Activated T-cell treated with anti-CD3 and anti-CD28 coated beads, Interleukin-2, amount 50 U/mL, for 1 hour (primary cell): ENCODE measurements at places on chromosomes 12 and 14.

DNA sequence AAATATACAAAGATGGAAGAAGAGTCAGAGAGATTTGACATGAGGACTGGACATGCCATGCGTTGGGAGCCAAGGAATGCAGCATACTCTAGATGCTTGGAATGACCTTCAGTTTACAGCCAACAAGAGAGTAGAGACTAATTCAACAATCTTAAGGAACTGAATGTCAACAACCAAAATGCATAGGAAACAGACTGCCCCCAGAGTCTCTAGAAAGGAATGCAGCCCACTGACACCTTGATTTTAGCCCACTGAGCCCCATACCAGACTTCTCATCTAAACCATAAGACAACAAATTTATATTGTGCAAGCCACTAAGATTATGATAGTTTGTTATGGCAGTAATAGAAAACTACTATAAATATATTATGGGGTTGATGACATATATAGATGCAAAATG, 611.2 kb downstream of the RPS29 start:
- no peak for DNase-seq

DNA sequence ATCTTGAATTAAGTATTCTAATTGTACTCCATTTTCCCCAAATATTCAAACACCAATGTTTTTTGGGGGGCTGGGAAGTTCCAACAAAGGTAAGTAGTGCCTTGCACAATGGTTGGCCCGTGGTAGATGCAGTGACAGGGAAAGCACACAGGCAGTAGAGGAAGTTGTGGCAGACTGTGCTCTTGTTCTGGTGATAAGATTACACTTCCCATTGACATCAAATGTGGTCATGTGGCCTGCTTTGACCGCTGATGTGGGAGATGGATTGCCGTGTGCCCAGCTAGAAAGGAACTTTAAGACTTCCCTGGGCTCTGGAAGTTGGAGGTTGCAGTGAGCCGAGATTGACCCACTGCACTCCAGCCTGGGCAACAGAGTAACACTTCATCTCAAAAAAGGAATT, 223.8 kb downstream of the VRK1 start:
- no peak for DNase-seq

GRCh38 chr14:100406505-100407131, 83.5 kb downstream of the SLC25A47 start:
- DNase-seq = peak; percentile 32

DNA sequence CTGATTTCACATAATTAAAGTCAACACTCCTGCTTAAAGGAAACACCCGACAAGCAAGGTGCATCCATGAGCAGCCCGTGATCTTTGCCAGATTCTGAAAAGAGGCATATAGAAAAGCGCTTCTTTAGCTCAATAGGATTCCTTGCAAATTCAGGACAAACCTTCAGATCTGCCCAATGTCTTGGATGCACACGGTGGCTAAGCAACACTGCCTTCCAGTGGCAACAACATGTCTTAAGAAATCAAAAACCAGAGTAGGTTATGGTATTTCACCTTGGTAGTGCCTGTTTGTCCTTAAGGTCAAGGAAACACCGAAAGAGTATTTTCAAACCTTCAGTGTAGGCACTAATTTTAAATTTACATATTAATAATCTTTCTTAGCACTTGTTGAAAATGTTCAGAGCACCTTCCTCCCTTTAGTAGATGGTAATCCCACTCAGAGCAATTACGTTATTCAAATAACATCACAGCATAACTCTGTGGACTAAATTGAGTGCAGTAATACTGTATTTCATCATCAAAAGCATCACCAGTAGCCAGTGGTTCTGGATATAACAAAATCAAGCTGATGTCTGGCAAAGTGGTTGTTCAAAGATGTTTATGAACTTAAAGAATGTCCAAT, 58.0 kb upstream of the CDKN3 start:
- DNase-seq = no peak

GRCh38 chr12:8590842-8591545, 21.7 kb downstream of the AICDA start:
- no peak for DNase-seq

DNA sequence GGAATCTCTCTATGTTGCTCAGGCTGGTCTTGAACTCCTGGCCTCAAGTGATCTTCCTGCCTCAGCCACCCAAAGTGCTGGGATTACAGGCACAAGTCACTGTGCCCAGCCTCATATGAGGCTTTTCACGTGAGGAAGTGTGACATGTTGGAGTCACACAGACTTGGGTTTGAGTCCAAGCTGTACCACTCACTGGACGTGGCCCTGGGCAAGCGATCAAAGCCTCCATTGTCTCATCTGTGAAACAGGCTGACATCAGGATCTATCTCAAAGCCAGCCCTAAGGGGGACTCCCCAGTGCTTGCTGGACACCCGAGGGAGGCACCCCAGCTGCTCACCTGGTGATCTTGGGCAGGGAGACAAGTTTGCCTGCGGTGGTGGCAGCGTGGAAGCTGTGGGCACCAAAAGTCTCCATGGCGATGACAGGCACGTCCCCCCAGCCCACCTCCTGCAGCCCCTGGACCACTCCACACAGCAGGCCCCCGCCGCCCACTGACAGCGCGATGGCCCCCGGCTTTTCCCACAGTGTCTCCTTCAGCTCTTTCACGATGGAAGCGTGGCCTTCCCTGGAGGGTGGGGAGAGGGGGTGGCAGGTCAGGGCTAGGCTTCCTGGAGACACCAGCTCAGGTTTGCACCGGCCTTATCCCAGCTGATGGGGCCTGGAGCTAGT, 6.7 kb downstream of the SDS start:
- DNase-seq = no peak

- DNase-seq = no peak
These were observed 133.4 kb upstream of the FGD4 start for GRCh38 chr12:32265951-32266350.

DNA sequence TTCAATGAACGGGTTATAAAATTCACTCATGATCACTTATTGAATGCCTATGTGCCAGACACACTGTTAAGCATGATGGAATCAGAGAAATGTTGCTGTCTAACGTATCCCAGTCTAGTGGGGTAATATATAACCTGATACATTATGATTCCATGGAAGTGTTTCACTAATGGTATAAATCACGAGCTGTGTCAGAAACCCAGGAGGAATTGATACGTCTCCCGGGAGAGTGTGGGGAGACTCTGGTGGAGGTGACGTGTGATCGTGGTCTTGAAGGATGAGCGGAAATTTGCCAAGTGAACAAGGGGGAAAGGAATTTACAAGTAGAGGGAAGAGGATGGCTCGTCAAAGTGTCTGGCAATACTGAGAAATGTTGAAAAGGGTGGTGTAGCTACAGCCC, 26.5 kb downstream of the MANSC1 start:
- DNase-seq = no peak

DNA sequence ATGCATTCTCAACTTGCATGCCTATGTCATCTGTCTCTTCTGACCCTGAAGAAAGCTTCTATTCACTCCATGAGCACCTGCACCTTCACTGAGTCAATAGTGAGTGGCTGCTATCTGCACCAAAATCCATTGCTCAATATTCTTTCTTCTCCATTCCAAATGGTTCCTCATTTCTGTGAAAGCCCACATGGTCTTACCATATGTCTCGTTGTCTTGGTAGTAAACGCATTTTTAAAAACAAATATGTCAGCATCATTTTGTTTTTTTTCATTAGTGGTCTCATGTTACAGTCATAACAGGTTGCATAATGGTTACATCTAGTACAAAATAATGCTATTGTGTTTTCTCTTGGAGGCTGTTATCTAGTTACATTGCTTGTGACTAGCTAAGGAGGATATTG, 106.9 kb upstream of the CPM start:
- DNase-seq = no peak

- DNase-seq = no peak
These were observed 416.7 kb downstream of the PDZRN4 start for GRCh38 chr12:41604830-41605229.

- no peak for DNase-seq
These were observed 776 bp upstream of the RIN3 start for GRCh38 chr14:92512807-92513203.

DNA sequence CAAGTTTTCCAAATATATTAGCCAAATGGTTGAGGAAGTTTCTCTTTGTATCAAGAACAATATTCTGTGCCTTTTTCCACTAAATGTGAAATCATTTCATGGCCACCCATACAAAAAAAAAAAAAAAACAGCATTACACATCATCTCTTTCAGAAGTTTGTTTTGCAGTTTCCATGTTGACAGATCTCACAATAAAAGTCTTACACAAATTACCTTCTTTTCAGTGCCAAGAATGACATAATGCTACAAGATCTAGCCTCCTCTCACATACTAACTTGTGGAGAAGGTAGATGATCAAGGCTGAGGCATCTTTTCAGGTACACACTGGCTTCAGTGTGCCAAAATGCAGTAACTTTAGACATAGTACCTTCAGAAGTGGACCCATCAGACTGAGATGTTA, 35.3 kb downstream of the PRKD1 start:
- DNase-seq = no peak

DNA sequence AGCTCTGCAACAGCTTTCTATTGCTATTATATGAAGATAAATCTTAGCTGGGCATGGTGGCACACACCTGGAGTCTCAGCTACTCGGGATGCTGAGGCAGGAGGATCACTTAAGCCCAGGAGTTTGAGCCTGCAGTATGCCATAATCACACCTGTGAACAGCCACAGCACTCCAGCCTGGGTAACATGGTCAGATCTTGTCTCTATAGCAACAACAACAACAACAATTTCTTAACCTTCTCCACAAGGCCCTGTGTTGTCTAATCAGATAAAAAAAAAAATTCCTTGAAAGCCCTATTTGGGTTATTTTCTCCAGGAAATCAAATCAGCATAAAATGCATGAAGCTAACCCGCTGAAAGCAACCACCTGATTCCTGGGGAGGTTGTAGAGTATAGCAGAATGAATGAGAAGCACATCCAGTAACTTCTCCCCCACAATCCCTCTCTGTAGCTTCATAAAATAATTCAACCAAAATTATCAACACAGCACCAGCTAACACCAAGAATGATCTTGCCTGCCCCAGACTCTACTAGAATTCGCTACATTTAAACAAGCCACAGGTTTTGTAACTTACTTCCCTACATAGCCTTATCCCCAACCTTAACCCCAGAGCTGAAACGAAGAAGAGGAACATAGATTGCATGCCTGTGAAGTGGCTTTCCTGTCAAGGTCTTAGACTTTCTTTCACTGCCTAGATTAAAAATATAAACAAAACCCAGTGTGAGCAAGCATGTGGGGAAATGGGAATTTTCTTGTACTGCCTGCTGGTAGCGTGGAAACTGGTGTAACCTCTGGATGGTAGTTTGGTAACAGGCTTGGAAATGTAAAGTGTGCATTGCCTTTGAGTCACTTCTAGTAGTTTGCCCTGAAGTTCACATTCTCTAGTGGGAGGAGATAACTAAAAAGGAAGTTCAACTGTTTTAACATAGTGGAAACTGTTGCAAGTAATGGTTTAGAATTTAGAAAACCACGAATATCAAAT, 6.0 kb upstream of the STK38L start:
- DNase-seq = no peak

- no peak for DNase-seq
These were observed 263.7 kb upstream of the SEL1L start for GRCh38 chr14:81797315-81797714.
